ENCODE measurements at places on chromosomes 11 and 22.

DNA sequence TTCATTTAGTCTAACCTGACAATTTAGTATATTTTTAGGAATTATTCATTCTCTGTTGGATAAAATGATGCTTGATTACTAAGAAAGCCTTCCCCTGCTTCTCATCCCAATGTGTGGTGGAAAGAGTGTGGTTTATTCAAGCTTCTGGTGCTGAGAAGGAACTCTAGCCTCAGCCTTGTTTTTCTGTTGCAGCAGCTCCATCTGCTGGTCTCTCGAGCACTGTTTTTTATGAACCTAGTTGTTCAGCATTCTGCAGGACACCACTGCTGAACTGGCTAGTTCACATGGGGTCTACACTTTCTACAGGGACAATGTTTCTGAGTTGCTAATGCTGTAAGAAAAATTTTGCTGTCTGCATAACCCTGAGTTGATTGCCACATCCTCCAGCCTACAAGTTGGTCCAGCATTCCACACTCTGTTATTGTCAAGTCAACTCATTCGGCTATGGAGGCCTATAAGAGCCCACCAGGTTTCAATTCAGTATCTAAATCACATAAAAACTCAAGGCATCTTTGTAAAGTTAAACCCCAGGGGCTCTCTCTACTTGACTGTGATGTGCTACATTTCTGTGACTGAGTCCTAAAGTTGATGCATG lies 14.3 kb downstream of the OR2AG2 start:
- peak; percentile 81 for DNase-seq

GRCh38 chr11:67666676-67667489 lies 7.5 kb downstream of the ALDH3B2 start:
- no peak for DNase-seq

- DNase-seq = no peak
These were observed 42.0 kb upstream of the CARS1 start for GRCh38 chr11:3099178-3099577.

DNA sequence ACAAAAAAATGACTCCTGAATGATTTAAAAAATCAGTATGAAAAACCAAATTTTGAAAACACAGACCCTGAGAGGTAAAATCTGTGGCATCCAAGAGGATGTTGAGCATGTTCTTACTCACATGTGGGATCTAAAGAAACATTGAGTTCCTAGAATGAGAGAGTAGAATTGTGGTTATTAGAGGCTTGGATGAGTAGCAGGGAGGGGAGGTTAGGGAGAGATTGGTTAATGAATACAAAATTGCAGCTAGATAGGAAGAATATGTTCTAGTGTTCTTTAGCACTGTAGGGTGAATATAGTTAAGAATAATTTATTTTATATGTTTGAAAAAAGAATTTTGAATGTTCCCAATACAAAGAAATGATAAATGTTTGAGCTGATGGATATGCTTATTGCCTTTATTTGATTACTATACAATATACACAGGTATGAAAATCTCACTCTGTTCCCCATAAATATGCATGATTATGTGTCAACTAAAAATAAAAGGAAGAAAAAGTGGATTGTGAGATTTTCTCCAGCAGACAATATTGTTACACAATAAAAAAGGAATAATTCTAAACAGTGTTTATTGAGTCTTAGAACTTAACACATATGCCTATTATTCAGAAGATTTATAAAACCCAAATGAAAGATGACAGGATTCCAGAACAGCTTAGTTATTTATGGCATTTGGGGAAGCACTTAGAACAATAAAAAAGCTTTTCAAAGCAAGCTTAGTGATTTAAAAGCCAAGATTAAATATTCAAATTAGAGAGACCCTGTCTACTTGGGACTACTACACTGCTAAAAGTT lies 28.7 kb downstream of the MS4A2 start:
- no peak for DNase-seq

DNA sequence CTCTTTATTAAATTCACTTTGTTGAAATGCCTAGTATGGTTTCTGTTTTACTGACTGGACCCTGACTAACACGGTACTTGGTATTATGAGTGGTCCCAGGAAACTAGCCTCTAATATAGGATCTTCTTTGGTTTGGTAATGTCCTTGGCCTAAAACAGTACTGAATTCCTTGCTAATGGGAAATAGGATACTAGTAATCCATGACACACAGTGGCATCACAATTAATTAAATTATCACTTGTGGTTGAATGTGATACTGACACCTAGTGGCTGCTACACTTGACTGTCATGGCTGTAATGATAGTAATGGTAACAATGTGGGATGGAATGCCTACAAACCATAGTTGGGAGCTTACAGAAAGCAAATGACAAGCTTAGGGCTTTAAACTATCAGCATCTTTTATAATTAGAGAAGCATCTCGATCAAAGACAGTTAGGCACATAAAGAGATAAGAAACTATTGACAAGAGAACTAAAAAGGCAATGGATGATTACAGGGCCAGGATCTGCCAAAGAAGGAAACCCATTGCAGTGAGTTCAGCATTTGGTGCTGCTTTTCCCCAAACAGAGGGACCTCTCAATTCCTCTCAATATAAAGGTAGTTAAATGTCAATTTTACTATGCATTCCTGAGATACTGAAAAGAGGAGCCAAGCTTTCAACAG lies 8.6 kb downstream of the DNHD1 start:
- DNase-seq = no peak

- no peak for DNase-seq
These were observed 470.0 kb downstream of the BUD13 start for GRCh38 chr11:116302756-116303155.

- DNase-seq = no peak
These were observed 371.5 kb downstream of the RAB38 start for GRCh38 chr11:87803748-87804147.

DNA sequence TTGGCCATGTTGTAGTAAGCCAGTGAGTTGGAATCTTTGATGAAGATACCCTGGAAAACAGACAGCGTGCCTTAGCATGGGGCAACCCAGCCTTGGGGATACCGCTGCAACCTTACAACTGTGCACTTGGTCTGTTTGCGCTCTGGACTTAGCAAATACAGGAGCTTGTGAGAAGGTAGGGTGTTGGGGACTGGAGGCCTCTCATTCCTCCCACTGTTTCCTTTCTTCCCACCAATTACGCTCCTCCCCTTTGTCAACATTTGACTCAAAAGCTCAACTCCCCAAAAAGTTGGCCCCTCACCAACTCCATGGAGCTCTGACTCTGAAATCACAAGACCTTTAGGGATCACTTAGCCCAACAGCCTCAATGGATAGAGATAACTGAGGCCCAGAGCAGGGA lies 7.9 kb upstream of the TBC1D10A start:
- DNase-seq = no peak

- DNase-seq = no peak
These were observed 130.0 kb upstream of the MTNR1B start for GRCh38 chr11:92839450-92839849.

- no peak for DNase-seq
These were observed 71.5 kb upstream of the VSTM5 start for GRCh38 chr11:93921695-93922468.

DNA sequence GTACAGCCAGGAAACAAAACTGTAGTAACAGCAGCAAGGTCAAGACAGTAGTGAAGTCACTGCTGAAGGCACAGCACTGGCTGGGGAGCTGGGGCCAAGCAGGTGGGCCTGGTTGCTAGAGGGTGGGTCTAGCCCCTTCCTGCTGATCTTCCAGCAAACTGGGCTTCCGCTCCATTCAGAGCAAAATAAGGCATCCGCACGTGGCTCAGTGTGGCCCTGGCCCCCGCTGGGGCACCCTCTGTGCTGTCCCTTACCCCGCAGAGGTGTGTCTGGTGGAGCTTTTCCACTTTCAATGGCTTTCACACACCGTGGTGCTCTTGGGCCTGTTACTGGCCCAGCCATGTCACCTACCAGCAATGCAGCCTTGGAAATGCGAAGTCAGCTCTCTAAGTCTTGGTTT lies 162.4 kb upstream of the B3GAT1 start:
- DNase-seq = no peak

- no peak for DNase-seq
These were observed 48.5 kb upstream of the GCAT start for GRCh38 chr22:37759281-37759680.

GRCh38 chr11:112481893-112482292 lies 221.2 kb upstream of the PLET1 start:
- no peak for DNase-seq

GRCh38 chr11:102085864-102086551 lies 24.2 kb upstream of the YAP1 start:
- DNase-seq = no peak

- peak; percentile 17 for DNase-seq
These were observed 12.3 kb downstream of the TANGO2 start for GRCh38 chr22:20033045-20033706.

DNA sequence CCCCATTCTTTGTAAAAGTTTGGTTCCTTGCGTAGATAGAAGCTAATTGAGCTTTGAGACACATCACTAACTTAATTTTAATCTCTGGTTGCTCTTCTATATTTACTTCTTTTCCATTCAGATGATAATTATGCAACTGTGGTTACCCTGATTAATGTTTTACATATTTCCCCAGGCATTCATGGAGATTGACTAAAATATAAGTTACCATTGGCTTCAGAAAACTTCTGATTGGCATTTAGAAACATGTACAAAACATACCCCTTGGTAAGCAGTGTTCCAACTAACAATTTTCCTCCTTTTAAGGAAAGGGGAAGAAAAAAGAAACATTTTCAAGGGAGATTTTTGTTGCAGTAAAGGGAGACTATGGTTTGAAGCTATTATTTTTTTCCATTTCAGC lies 43.9 kb downstream of the FAT3 start:
- no peak for DNase-seq

- no peak for DNase-seq
These were observed 2.5 kb downstream of the CELF1 start for GRCh38 chr11:47550288-47551047.

DNA sequence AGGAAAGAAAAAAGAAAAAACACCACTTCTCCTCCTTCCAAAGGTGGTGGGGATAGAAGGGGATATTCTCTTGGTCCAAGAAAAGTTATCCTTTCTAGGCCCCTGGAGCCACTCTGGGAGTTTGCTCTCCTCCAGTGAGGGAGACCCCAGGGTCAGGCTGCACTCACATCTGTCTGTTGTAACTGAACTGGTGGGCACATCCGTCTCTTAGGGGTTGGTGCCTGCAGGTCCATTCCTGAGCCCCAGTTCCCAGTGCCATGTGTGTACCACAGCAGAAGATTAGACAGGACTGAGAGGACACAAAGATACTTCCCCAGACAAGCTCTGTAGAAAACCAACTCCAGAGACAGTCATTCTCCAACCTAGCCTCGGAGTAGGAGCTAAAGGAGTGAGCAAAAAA lies 3.1 kb upstream of the ATG2A start:
- DNase-seq = no peak

GRCh38 chr11:104106136-104106754 lies 57.7 kb downstream of the PDGFD start:
- DNase-seq = no peak

DNA sequence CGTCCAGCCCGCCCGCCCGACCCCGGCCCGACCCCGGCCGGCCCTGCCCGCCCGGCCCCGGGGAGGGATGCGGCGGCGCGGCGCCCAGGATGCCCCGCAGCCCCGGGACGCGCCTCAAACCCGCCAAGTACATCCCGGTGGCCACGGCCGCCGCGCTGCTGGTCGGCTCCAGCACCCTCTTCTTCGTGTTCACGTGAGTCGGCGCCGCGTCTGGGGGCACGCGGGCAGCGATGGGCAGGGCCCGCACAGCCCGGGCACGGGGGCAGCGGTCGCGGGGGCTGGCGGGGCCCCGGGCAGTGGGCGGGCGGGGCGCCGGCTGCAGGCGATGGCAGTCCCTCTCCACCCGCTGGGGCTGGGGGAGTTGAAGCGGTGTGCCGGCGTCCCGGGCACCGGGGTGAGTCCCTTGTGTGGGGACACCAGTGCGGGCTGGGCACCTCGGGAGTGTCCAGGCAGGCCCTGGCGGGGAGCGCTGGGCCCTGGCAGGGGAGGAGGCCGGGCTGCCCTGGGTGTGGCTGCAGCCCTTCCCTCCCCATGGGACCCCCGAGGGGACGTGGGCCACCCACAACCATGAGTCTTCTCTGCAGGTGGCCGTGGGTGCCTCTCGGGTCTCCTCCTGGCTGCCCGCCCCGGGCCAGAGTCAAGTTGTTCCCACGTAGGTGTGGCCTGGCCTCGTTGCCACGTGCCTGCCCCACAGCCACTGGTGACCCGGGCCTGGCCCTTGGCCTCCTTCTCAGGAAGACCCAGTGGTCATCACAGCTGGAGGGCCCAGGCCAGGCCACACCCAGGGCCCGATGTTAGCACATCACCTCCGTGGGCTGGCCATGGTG lies 468 bp downstream of the ZDHHC8 start:
- DNase-seq = no peak

DNA sequence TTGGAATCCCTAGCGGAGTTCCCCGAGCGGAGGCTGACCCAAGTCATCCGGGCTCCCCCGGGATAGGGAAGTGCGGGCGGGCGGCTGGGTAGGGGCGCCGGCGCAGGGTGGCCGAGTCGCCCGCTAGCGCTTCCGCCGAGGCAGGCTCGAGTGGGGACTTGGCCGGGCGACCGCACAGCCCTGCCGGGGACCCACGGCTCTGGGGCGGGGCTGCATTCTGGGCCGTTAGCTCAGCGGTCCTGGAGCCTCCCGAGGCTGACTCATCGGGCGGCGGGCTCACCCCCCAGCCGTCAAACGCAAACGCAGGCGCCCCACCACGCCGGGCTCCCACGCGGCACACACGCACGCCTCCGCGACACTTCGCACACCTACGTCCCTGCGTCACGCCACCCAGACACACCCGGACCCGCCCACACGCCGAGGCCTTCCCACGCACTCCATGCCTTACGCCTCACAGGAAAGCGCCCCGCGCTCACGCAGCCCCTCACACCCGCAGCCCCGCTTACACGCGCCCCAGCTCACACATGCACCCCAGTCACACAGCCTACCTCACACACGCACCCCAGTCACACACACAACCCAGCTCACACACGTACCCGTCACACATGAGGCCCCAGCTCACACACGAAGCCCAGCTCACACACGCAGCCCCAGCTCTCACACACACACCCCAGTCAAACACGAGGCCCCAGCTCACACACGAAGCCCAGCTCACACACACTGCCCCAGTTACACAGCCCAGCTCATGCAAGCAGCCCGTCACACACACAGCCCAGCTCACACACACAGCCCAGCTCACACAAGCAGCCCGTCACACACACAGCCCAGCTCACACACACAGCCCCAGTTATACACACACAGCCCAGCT lies 1.2 kb downstream of the PHLDB1 start:
- no peak for DNase-seq

DNA sequence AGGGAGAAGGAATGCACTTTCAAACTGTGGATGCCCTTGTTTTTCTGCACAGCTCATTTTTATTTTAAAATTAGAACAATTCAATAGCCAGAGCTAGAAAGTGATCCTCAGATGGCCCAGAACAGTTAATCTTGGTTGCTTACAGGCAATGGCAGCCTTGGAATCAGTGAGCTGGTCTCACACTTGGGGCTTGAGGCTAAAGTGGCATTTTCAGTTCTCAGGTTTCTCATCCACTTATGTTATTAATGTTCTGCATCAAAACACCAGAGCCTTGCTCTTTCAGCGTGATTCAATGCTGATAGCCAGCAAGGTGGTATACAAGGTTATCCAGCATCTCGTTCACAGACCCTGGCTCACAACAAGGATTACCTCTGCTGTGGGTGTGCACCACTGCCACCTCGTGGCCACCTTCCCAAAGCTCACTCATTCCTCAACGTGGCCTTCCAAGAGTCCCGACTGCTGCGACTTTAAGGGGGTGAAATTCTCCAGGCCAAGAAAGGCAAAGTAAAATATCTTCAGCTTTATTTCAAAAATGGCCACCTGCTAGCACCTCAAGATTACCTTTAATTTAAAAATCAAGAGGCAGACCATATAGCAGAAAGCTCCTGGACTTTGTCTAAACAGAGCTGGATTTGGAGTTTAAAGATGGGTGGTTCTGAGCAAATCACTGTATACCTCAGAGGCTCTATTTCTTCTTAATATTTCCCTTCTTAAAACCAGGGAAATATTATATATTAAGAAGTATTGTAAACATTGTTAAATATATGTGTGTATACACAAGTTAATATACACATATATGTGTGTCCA lies 34.2 kb upstream of the FSHB start:
- peak; percentile 10 for DNase-seq
